CD4-positive, alpha-beta T cell treated with Interleukin-1 beta for 1 hour (primary cell): ENCODE measurements at places on chromosomes 16 and 17.
A peak's percentile ranks its signal among the peaks of the same experiment; 100 is the strongest.

DNA sequence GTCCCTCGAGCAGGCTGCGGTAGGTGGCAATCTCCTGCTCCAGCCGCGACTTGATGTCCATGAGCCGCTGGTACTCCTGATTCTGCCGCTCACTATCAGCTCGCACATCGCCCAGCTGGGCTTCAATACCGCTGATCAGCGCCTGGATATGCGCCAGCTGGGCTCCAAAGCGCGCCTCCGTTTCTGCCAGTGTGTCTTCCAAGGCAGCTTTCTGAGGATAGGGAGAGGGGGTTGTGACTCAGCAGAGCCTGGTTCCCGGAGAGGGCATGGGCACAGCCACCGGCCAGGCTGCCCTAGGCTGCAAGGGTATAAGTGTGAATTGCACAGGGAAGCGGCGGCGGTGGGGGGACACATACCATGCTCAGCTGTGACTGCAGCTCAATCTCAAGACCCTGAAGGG lies 4.3 kb downstream of the KRT19 start:
- no peak for DNase-seq

DNA sequence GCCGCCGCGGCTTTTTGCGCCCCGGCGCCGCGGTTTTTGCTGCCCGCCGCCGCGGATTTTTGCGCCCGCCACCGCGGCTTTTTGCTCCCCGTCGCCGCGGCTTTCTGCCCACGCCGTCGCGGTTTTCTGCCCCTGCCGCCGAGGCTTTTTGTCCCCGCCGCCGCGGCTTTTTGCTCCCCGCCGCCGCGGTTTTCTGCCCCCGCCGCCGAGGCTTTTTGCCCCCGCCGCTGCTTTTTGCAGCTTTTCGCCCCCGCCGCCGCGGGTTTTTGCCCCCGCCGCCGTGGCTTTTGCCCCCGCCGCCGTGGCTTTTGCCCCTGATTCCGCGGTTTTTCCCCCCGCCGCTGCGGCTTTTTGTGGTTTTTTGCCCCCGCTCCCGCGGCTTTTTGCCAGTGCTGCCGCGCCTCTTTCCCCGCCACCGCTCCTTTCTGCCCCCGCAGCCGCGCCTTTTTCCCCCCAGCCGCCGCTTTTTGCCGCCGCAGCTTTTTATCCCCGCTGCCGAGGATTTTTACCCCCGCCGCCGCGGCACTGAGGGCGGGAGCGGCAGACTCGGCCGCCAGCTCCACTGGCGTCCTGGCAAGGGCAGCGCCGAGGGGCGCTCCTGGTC lies 518.6 kb upstream of the WSB1 start:
- DNase-seq = no peak

DNA sequence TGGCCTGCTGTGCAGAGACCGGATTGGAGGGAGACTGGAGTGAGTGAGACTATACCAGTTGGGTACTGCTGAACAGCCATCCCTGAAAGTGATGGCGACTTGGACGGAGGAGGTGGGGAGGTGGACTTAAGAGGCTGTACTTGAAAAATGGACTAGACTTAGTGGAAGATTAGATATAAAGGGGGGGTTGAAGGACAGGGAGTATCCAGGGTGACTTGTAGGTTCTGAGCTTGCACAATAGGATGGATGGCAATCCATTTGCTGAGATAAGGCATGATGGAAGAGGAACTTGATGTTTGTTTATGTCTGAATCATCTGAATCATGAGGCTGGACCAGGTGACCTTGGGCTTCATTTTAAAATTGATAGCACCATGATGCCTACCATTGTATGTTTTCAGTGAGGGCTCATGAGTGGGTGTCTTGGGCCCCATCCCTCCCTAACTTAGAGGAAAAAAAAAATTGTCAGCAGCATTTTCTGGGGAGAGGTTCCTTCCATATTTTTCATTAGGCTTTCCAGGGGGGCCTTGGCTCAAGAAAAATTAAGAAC lies 41.2 kb downstream of the PRKCA start:
- DNase-seq = no peak

DNA sequence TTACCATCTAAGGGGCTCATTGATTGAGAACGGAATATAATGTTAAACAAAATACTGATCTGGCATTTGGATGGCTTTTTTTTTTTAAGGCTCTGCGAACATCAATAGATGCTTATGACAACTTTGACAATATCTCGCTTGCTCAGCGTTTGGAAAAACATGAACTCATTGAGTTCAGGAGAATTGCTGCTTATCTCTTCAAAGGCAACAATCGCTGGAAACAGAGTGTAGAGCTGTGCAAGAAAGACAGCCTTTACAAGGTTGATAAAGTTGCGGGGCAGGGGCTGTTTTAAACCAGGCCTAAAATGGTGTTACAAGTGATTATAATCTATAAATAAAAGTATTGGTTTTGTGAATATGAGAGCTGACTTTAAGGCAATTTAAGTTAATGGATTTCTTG lies 22.3 kb downstream of the PTRH2 start:
- no peak for DNase-seq

GRCh38 chr17:49734515-49735490 lies 27.0 kb upstream of the SLC35B1 start:
- DNase-seq = no peak

- DNase-seq = no peak
Measured at GRCh38 chr17:75634754-75635609, 1.7 kb downstream of the SMIM5 start.

- peak; percentile 44 for DNase-seq
Measured at GRCh38 chr17:50863221-50863843, 2.8 kb downstream of the TOB1 start.

GRCh38 chr16:54288030-54288834 lies 1.6 kb upstream of the IRX3 start:
- no peak for DNase-seq
